Non-pigmented ciliary epithelial cell (primary cell): ENCODE measurements at places on chromosomes 12 and 14.

DNA sequence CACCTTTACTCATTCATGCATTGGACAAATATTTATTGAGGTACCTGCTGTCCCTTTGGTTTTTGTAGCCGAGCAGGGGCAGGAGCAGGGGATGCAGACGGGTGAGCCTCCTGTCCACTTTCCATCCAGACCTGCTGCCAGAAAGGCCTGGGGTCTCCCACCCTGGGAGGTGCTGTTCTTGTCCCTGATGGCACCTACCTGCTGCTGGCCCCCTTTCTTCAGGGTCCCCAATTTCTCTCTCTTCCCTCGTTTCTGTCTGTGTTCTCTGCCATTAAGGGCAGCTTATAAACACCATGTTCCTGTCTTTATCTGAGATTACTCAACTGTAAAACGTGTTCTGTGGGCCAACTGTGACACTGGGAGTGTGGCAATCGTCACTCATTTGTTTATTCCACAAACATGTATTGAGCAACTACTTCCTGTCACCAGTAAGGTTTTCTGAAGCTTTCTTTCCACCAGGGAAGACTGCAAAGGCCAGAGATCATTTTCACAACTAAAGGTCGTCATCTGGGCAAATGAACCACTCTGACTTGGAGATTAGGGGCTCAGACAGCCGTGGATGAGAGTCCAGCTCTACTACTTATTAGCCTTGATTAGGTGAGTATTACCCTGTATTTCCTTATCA lies at the start of gene HAL:
TSS of gene HAL (minus strand) at position 311 of the 625 bp plus-strand sequence. CDS start 434 bp downstream, outside the sequence.
- DNase-seq, result no peak

- no peak for DNase-seq
Measured at GRCh38 chr12:95545303-95545702, 6.0 kb downstream of the USP44 start.

- DNase-seq, result no peak
Measured at GRCh38 chr12:54032627-54033100, at the start of gene HOXC5. Gene HOXC5, plus strand, starts transcription at chr12:54033050. Its CDS starts 73 bp downstream, at chr12:54033123.

DNA sequence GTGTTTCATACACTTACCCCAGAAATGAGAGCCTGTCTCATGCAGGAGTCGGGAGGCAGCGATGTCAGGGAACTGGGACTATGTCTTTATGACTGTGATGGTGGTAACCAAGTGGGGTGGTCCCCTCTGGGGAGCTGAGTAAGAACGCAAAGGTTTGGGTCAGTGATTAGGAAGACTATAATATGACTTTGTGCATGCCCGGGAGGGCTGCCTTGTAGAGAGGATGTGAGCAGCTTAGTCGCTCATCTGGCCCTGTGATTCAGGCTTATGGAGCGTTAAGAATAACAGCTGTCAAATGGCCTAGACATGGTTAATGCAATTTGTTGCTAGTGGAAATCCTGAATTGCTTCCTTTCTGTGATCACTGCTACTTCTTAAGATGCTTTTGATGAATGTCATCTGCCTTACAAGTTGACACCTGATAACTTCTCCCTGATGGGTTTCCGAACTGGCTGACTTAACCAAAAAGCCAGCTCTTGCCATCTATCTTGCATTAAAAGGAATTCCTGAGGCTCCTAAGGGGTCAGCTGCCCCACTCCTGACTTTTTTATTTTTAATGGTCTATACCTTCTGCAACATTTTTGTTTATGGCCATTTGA lies 35.4 kb upstream of the AACS start:
- DNase-seq, result peak; percentile 18

DNA sequence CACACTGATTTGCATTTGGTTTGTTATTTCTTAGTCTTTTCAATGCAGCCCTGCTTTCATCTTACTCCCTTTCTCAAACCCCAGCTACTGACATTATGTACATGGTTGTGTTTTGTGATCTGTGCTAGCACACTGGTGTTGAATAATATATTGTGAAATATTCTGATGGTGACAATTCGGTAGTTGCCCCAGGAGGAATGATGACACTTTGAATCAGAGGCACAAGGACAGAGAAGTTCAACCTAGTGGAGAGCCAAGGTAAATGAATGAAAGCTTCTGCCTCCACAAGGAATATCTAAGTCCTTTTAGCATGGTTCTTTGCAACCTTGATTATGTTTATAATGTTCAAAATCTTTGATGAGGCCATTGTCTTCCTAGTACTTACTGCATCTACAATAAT lies 159.9 kb downstream of the PDE3A start:
- DNase-seq, result no peak

- DNase-seq, result no peak
Measured at GRCh38 chr12:6450869-6451347, 934 bp upstream of the TAPBPL start.

GRCh38 chr14:94964181-94964580 lies 193.1 kb downstream of the DICER1 start:
- no peak for DNase-seq

GRCh38 chr14:36258241-36258640 lies 62.2 kb downstream of the MBIP start:
- DNase-seq, result no peak

DNA sequence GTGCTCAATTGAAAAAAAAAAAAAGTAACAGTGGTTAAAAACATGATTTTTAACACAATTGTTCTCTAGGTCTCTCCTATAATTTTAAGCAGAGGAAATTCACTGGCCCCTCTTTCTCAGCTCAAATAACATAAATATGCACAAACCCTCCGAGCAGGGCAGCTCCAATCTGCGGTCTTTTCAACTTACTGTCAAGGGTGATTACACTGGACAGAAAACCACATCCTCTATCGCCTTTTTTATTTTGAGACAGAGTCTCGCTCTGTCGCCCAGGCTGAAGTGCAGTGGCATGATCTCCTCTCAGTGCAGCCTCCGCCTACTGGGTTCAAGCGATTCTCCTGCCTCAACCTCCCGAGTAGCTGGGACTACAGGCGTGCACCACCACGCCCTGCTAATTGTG lies 16.5 kb upstream of the GABARAPL1 start:
- DNase-seq, result no peak

DNA sequence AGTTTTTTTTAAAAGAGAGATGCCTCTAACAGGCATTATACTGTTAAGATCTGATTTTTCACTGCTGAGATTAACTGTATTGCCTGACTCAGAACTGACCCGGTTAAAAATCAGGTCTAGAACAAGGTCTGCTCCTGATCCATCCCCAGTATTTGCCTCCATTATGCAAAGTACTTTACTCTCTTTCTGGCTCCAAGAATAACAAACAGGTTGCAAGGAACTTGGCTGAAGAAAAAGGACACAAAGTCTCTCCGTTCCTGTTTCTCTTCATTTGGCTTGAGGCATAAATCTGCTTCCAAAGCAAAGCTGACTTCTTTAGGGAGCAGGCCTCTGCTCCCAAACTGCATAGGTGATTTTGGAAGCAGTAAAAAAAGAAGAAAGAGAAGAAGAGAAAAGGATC lies 199.3 kb upstream of the PDZRN4 start:
- no peak for DNase-seq
